ENCODE measurements at places on chromosomes 6 and 20.

- DNase-seq = no peak
Observed at GRCh38 chr6:104704191-104704590, 155.5 kb downstream of the HACE1 start.

DNA sequence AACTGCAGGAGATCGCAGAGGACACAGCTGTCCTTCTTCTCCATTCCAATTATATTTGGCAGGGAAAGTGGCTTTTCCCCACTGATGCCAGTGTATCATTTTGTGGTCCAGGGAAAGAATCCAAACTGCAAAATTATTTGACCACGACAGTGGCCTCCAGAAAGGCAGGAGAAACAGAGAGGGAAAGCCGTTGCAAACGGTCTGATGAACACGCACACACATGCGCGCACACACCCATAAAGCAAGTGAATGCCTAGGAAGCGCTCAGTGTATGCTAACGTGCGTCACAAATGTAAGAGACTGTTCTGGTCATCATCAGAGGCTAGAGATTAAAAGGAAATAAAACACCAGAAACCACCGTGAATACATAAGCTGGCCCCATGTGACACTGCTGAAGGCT is 54.0 kb downstream of the NPEPL1 start:
- DNase-seq = no peak

GRCh38 chr20:1776681-1777475 is 118.3 kb upstream of the SIRPA start:
- peak; percentile 80 for DNase-seq

DNA sequence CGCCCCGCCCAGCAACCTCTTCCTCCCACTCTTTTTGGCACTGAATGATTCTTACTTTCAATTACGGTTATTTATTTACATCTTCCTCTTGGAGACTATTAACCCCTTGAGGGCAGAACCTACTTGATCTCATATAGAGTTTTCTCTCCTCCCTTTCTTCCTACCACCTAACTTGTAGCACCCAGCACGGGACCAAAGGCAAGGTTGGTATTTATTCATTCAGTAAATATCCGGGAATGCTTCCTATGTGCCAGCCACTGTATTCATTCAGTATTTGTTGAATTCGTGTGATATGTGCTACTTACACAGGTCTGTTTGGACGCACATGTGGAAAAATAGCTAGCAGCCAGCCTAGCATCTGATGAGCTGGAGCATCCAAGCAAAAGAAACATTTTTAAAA is 1.3 kb upstream of the CNKSR3 start:
- DNase-seq = no peak

DNA sequence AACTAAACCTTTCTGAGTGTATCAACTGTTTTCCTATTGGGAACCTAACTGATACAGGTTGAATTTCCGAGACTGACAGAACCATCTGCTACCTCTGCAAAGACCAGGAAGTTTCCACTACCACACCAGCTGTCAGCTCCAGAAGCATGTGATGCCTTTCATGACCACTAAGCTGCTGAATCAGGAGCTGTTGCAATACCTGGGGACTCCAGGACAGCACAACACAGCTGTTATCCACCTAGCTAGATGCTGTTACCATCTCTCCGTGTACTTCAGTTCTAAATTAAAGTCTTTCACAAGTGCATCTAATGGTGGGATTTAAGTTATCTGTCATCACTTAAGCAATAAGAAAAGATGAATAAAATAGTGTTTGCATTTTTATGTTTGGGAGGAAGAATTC is 158.2 kb upstream of the IMPG1 start:
- no peak for DNase-seq

GRCh38 chr6:154767003-154767723 is 33.9 kb downstream of the SCAF8 start:
- no peak for DNase-seq

- no peak for DNase-seq
Observed at GRCh38 chr6:44915111-44915510, 413.0 kb upstream of the RUNX2 start.

- DNase-seq = no peak
Observed at GRCh38 chr6:155341130-155341828, 27.0 kb upstream of the TFB1M start.

GRCh38 chr20:48380661-48381060 is 447.1 kb downstream of the PREX1 start:
- no peak for DNase-seq

GRCh38 chr6:169502445-169502844 is 199.4 kb downstream of the WDR27 start:
- DNase-seq = no peak

GRCh38 chr6:132456700-132457143 is 55.4 kb upstream of the MOXD1 start:
- no peak for DNase-seq

DNA sequence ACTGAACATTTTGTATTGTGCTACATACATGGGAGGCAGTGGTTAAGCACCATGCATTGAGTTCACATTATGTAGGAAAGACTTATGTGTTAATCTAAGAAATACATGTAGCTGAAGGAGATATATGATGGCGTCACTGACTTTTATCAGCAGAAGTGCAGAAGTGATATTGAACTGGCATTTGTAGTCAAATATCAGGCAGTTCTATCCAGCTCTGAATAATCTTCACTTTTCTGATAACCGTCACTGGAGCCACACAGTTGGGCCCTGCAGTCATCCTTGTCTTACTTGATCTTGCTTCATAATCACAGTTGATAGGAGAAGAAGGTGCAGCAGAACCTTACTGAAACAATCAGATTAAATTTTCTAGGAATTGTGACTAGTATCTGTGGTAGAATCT is 26.4 kb downstream of the CRISP1 start:
- DNase-seq = no peak

GRCh38 chr6:52015953-52016352 is 71.5 kb downstream of the PKHD1 start:
- DNase-seq = no peak

Data from CD4-positive, alpha-beta T cell treated with Interleukin-15 for 1 hour (primary cell).